ENCODE measurements at places on chromosomes 11 and 22. TPM values are rescaled to one million over a fixed set of nuclear protein-coding genes. Genes with fewer than 3 reads are reported as not detected.

Gene C11orf52
- total RNA-seq: 34.4 TPM

Gene CYP2D6
- 2.7 TPM for total RNA-seq

Gene MMP10
- total RNA-seq: not detected

Gene CDC42BPG
- total RNA-seq: 37.1 TPM

- DNase-seq: peak; percentile 24
Observed at GRCh38 chr11:39817241-39817640, 1642.2 kb downstream of the LRRC4C start.

DNA sequence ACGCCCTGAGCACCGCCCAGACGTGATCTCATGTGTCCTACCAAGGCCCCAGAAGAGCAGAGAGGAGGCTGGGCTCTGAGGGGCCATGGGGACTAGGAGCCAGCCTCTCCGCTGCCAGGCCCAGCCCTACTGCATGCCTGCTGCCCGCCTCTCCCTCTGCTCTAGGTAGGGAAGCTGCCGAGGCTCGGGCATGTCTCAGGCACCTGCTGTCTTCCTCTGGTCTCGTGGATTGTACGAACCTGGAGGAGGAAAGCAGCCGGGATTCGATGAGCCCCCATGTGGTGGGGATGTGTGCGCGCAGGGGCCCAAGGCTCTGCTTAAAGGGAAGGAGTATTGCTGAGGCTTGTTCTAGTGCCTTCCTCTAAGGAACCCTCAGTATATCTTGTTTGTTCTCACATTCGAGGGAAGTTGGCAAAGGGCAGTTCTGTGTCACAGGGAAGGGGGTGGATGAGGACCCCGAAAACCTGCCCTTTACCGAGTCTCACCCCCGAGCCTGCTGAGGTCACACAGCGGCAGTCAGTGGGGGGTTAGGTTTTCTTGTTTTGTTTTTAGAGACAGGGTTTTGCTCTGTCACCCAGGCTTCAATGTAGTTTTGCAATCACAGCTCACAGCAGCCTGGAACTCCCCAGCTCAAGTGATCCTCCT lies 21.2 kb downstream of the DAGLA start:
- DNase-seq: no peak

- DNase-seq: no peak
Observed at GRCh38 chr22:44270556-44270880, 42.2 kb downstream of the SHISAL1 start.

DNA sequence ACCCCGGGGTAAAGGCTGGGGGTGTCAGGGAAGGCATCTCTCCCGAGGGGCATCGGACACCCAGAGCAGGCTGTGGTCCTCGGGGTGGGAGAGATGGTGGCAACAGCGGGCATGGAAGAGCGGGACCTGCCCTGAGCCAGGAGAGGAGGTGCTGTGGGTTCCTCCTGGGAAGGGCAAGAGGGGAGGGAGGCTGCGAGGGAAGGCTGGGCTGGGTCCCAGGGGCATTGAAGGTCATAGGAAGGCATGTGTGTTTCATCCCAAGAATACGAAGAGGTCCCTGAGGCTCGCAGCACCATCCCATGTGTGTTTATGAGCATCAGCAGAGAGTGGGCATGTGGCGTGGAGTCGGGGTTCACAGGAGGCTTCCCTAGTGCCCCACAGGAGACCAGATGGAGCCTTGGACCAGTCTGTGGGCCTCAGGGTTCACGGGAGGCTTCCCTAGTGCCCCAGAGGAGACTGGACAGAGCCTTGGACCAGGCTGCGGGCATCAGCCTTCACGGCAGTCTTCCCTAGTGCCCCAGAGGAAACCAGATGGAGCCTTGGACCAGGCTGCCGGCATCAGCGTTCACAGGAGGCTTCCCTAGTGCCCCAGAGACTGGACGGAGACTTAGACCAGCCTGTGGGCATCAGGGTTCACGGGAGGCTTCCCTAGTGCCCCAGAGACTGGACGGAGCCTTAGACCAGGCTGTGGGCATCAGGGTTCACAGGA lies 420.6 kb downstream of the BRD1 start:
- no peak for DNase-seq

GRCh38 chr22:43114958-43115357 lies 4.4 kb downstream of the BIK start:
- peak; percentile 77 for DNase-seq
